Stimulated activated CD8-positive, alpha-beta memory T cell treated with anti-CD3 and anti-CD28 coated beads, Interleukin-7, amount 100 ng/mL, for 24 hours (primary cell): ENCODE measurements at places on chromosomes 5 and 9.

GRCh38 chr9:8569823-8570222 is 770.2 kb upstream of the DMAC1 start:
- DNase-seq = no peak

- no peak for DNase-seq
Observed at GRCh38 chr5:76326577-76327302, 76.3 kb upstream of the IQGAP2 start.

- DNase-seq = no peak
Observed at GRCh38 chr5:36691226-36691625, 84.8 kb downstream of the SLC1A3 start.

- peak; percentile 22 for DNase-seq
Observed at GRCh38 chr9:94611638-94612068, 18.0 kb upstream of the FBP2 start.

- DNase-seq = no peak
Observed at GRCh38 chr9:124238546-124239140, 19.1 kb upstream of the NEK6 start.

DNA sequence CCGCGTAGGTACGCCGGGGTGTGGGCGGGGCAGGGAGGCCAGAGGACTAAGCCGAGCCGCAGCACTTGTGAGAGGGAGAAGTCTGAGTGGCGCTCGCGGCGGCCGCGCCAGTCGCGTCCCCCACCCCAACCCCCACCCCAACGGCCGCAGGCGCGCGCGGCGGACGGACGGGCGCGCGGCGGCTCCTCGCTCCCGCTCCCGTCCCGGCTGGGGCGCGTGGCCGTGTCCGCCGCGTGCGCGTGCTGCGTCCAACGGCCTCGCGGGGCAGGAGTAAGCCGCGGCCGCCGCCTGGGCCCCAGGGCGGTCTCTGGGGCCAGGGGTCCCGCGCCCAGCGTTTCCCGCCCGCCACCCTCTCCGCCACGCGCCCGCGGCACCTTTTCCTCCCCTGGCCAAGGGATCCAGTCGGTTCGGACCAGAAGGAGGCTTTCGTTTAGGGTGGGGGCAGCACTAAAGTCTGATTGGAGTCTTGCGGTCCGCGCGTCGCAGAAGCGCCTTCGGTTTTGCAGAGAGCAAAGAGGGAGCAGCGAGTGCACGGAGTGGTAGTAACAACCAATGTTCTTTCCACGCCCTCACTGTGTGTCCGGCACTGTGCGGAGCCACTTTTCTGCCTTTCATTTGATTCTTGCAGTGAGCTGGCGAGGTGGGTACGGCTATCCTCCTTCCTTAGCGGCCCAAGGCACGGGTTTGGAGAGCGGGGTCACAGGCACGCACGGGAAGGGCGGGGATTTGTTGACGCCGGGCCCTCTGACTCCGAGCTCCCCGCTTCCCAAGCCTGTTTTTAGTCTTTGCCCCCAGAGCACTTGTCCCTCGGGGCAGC is 483 bp downstream of the G3BP1 start:
- peak; percentile 8 for DNase-seq

DNA sequence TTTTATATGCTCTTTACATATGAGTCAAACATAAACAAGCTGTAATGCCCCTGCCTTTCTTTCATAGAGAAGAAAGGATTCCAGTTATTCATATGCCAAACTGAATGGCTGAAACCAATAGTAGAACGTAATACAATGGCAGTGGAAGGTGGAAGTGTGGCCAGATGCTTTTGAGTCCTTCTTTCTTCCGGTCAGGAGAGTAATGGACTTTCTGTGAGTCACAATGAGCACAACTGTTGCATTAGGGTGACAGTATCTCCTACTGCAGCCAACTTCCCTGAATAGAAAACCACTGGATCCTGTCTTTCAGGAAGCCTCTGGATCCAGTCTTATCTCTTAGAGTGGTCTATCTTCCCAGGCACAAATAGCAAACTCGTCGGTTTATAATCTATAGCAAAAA is 855.2 kb downstream of the MAT2B start:
- no peak for DNase-seq

- DNase-seq = no peak
Observed at GRCh38 chr5:123710031-123710430, 198.1 kb downstream of the CSNK1G3 start.

DNA sequence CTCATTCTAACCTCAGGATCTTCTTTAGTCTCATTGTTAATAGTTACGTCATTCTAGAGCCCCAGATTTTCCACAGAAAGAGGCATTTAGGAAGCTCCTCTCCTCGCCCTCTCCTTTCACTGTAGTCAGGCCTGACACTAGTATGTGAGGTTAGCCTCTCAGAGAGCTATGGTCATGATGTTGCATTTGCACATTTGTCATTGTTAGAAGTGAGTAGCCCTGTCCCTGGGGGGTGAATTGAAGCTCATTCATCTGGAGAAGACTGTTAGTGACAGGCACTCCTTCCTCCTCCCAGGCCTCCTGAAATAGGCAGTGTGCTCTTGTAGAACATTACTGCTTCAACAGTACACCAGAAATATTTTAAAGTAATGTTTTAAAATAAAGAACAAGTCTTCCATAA is 26.6 kb upstream of the LRRTM2 start:
- DNase-seq = no peak

- no peak for DNase-seq
Observed at GRCh38 chr5:75681125-75681830, 36.0 kb downstream of the POC5 start.

- DNase-seq = no peak
Observed at GRCh38 chr5:125612181-125612721, 811.0 kb upstream of the GRAMD2B start.

DNA sequence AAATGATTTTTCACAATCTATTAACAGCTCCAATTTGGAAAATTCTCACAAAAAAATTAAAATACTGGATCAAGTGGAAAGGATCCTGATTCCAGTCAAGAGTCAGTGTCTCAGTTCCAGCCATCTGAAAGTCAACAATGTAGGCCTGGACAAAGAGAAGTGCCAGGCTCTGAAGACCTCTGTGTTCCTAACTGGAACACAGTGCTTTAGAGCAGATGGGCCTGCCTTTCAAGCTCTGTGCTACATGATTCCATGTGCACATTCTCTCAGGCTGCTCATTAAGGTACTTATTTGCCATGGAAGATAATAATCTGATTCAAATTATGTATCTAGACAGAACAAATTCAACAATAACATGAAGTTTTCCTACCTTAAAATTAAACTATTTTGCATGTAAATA is 30.2 kb upstream of the ALDH1A1 start:
- DNase-seq = no peak

- no peak for DNase-seq
Observed at GRCh38 chr5:115661101-115661500, 35.3 kb upstream of the TMED7 start.

- DNase-seq = no peak
Observed at GRCh38 chr5:72282878-72283277, 37.2 kb downstream of the MRPS27 start.

GRCh38 chr5:107567901-107568671 is 102.7 kb downstream of the EFNA5 start:
- no peak for DNase-seq

GRCh38 chr5:68543212-68543611 is 327.7 kb downstream of the PIK3R1 start:
- no peak for DNase-seq

- no peak for DNase-seq
Observed at GRCh38 chr5:74892921-74893320, 26.7 kb upstream of the FAM169A start.

DNA sequence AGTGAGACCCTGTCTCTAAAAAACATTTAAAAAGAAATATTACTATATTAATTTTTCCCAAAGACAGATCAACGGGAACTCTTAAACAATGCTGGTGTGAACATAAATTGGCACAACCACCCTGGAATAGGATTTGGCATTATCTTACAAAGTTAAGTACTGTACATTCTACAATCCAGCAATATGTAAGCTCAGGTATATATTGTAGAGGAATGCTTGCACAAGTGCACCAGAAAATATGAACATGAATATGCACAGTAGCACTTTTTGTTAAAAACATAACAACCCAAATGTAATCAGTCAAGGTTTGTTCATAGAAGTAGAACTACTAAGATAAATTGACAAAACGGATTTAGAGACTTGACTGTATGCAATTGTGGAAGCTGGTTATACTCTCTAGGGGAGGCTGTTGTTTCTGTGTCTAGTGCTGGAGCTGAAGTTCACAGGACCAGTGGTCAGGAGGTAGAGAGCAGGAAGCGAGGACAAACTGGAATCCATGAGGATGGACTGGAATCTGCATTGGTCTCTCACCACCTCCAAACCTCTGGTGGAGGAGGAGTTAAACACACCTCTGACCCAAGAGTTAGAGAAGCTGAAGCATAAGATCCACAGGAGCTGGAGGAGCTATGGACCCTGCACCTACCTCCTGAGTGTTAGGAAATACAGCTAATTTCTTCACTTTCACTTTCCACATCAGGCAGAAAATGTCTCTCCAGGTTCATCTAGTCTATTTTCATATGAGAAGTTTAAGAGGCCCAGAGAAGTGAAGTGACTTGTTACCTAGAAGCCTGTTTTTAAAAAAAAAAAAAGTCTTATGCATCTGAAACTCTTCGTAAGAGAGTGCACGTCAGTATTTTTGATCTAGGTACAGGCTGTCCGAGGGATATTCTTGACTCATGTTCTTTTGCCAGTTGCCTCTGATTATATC is 20.3 kb upstream of the RIC1 start:
- DNase-seq = no peak

- DNase-seq = no peak
Observed at GRCh38 chr5:168207450-168208029, 83.9 kb upstream of the WWC1 start.

DNA sequence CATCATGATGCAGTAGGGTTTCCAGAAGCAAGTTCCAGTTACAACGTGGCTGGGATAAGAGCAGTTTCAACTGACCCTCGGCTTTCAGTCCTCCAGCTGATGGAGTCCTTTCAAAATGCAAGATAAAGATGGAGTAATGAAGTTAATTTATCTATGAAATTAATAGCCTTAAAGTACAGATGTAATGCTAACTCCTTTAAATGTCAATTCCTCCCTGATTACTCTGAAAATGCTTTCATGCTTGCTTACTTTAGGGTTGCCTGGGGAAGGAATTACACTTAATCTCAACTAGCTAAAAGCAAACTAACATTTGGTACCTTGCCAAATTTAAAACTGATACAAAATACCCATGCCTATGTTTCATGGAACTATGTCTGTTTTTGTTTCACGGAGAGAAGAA is 178.4 kb downstream of the KIAA0825 start:
- no peak for DNase-seq

DNA sequence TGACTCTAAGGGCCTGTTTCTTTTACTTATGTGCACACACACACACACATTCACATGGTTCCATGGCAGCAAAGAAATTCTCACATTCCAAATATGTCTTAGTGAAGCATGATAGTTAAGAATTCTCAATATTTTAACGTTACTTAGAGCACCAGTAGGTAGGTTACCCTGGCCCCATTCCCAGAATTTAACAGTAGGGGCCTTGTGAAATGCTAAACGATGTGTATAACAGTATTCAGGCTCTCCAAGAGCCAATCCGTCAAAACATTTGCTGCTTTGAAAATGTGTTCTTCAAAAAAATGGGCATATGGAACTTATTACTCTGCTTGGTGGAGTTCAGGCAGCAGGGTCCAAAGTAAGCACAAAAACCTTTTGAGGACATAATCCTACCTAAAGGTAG is 93.7 kb upstream of the DAB2 start:
- no peak for DNase-seq

- DNase-seq = no peak
Observed at GRCh38 chr5:59206132-59206581, 623.3 kb downstream of the RAB3C start.

DNA sequence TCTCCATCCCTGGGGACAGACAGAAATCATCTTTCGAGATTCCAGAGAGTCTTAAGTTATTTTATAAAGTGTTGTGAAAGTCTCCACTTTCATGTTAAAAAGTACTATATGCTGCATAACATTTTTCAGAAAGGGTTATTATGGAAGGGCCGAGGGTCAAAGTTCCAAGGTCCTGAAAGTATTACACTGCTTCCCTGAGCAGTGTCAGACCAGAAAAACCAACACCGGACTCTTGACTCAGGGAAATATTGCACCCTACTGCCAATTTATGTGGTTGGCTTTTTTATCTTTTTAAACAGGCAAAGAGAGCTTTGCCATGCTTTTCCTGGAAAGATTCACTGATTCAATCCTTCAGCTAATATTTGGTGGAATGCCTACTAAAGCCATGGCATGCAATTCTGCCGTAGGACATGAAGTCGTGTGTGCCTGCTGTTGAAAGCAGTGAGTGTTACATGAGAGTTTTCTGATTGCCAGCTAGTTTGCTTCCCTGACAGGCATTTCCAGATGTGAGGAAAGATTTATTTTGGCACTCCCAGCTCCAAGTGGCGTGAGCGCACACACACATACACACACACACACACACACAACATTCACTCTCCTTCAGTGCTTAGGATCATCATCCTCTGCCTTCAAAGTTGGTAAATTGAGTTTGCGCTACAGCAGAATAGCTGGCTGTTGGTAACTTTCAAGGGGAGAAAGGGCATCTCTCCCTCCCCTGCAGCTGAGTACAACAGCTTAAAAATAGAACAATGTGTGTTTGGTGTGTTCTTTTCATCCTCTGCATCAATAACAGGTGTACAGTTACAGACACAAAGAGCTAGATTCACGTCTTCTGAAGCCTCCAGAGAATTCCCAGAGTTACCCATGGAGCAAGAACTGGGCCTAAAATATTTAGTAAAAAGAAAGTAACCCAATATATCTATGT is 45.6 kb downstream of the SLC1A3 start:
- DNase-seq = no peak

DNA sequence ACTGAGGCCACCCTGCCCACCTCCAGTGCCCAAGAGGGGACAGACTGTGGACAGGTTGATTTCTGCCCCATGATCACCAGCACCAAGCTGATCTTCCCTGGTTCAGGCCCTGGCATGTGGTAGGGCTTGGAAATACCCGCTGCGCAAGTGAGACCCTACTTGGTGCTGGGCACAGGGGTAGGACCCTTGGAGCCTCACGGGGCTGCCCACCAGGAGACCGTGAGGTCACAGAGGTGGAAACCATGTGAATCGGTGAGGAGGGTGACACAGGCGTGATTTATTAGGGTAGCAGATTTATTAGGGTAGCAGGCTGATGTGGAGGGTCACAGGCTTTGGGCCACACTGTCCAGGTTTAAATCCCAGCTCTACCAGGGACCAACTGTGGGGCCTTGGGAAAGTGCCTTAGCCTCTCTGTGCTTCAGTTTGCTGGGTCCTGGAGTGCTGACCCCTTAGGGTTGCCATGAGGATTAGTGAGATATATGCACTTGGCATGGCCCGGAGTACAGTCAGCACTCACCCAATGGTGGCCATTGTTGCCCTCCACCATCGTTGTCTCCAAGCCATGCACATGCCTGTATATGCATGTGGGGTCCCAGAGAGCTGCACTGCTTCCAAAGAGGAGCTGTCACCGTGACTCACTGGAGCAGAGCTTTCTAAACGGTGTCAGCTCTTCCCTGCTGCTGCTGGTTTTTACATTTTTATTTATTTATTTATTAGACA is 20.9 kb upstream of the DUSP1 start:
- DNase-seq = no peak

DNA sequence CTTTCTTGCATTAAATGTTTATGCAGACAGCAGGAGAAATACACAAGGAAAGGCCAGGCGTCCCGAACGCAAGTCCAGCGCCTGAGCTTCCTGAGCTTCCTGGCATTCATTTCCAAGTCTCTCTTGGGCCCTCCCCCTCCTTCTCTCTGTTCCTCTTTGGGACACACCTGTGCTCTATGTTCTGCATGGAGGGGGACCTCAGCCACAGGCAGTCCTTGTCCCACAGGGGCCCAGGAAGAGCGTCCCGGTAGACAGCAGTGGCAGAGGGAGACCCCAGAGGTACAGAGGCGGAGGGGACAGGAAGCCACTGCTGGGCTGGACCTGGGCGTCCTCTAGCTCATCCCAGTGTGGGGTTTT is 221.3 kb downstream of the C9orf50 start:
- no peak for DNase-seq
